NCI-H146 (cell line): ENCODE measurements at places on chromosomes 6 and 20.

DNA sequence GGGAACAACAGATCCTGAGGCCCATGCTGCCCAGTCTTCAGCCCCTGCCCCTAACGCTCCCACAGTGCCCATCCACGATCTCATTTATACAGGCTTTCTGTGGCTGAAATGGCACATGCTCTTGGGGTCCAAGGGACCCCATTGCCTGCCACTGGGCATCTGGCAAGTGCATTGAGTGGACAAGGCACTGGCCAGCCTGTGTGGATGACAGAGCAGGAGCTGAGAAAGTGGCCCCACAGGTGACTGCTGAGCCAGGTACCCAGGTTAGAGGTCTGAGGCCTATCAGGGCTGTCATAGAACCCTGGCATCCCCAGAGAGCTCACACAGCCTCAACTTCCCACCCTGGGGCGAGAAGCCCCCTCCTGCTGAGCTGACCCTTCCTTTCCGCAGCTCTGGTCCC is 86.0 kb upstream of the NXT1 start:
- DNase-seq = no peak

DNA sequence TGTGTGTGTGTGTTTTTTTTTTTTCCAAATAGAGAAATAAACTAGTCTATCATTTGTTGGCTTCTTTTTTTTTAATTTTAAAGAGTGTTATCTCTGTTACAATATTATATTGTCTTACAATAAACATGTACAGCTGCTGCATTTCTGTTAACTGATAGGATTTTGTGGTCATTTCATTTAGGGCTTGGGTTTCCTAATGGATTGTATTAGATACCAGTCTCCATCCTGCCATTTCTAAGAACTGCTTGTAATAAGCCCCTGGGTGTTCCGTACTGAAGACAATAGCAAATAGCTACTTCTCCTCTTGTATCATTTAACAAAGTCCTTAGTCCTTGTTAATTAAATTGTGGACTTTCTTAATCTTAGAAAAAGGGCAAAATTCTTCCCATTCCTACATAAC is 45.7 kb downstream of the SOBP start:
- no peak for DNase-seq

GRCh38 chr6:39980839-39981580 is 46.7 kb upstream of the MOCS1 start:
- DNase-seq = peak; percentile 49

GRCh38 chr6:34386316-34387137 is 5.9 kb downstream of the NUDT3 start:
- DNase-seq = peak; percentile 7

DNA sequence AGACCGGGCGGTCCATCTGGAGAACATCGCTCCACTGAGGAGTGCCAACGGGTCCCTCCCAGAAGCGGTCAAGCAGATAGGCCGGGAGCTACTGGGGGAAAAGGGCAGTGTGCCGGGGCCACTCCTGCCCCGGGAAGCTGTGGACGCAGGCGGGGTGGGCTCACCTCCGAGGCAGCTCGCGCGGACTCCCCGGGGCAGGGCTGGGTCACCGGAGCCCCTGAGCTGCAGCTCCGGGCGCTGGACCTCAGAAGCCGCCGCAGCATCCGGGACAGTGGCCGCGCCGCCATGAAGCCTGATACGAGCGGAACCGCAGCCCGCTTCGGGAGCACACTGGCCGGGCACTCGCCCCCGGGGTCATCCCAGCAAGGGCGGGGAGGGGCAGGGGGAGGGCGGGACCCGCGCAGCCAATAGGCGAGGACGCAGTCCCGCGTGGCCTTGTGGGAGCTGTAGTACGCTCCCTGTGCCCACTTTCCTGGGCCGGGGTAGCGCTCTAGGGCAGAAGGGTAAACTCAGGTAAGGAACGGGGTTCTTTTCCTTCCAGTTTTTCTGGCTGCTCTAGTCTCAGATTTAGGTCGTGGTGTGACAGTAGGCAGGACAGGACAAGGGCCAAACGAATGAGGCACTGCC is at the start of gene MOCS1:
MOCS1 (minus strand) TSS at position 332 of the 627 bp plus-strand sequence; CDS start at position 287, 45 bp downstream.
- peak; percentile 58 for DNase-seq

- no peak for DNase-seq
Measured at GRCh38 chr20:62587757-62588402, 54.4 kb upstream of the SLCO4A1 start.
